ENCODE measurements at places on chromosomes 3 and 15.

DNA sequence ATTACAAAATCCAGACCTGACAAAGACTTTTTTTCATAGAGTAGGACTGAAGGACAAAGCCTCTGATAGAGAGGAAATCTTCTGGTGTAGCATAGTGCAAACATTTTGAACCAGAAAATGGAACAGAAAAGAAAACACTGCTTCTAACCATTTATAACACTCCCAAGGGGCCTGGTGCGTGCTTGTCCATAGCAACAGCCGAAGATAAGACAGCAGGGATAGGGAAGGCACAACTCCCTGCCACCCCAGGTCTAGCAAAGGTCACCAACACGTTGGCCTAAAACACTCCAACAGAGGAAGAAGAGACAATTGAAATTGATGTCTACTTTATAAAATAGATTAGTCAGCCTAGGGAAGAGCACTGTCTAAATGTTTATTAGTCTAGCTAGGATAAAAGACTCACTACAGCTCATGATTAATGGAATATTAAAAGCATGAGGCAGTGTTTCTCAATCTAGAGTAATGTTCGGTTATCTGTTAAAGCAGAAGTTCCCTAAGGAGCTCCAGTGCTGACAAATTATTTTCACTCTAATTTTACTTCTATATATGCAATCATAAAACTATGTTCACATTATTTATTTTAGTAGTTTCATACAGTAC is 145.2 kb downstream of the P3H2 start:
- DNase-seq: no peak

- DNase-seq: peak; percentile 23
Observed at GRCh38 chr3:9552252-9552999, 1.2 kb downstream of the LHFPL4 start.

- DNase-seq: no peak
Observed at GRCh38 chr3:120052677-120053076, 41.6 kb downstream of the GSK3B start.

DNA sequence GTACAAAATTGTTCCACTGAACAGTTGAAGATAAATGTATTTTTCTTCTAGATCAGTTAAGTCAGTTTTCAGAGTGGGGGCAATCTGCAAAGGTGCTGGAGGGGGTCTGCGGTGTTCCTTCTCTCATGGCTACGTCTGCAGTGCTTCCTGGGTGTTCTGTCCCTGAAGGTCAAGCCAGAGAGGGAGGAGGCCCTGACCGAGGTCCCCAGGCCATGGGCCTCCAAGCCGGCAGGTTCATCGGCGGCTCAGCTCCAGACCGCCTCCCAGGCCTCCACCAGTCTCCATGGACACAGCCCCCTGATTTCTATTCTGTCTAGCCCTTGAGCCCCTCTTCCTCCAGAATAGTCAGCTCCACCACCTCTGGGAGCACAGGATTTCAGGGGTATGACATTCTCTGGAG is 28.5 kb upstream of the TSEN2 start:
- DNase-seq: no peak

DNA sequence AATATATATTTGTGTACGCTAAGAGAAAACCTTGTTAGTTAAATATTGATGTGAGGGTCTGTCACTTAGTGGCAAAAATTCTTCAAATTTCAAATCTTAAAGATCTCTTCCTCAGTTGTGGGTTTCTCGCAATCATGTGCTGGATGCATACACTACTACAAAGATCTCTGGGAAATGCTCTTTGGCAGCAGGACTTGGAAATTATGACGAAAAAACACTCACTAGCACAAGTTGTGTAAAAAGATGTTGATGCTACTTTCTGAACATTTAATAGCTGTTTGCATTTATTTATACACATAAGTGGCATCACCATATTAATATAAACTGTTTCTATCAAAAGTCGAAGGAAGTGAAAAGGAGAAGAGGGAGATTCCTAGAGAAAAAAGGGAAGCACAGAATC is 10.8 kb upstream of the NANOGP8 start:
- no peak for DNase-seq

- no peak for DNase-seq
Observed at GRCh38 chr15:69377216-69377970, 36.8 kb upstream of the KIF23 start.

- no peak for DNase-seq
Observed at GRCh38 chr3:25863416-25863959, 73.6 kb downstream of the OXSM start.

DNA sequence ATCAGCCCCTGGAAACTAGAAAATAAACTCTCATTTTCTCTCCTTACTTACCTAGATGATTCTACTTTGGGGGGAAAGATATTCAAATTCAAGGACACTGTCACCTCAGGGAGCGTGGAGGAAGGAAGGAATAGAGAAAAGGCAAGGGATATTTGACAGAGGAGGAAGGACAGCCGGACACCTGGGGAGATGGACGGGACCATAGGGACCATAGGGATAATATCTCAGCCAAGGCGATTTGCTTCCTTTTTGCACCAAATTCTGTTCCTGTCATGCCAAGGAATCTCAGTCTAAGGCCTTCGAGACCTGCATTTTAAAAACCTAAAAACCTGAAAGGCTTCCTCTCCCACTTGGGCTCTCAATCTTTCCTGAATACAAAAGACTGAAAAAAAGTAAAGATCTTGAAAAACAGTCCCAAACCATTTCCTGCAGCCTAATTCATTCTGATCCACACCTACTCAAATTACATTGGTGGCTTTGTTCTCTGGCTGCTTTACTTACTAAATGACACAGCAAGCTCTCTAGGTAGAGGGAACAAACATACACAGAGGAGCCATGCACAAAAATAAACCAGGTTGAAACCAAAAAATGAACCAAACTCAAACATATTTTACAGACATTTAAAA is 73.9 kb upstream of the SLC24A5 start:
- no peak for DNase-seq

DNA sequence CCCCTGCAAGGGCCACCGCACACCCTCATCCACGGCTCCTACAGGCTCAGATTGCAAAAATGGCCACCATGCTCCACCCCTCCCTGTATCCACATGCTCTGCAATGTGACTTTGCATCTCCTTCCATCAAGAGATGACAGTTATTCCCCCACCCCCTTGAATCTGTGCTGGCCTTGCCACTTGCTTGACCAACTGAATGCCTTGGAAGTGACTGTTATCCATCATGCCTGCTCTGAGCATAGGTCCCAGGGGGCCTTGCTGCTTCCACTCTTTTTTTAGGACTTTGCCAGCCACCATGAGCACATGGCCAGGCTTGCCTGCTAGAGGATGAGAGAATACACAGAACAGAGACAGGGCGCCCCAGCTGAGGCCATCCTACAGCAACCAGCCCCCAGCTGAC is 13.6 kb downstream of the HAPLN3 start:
- no peak for DNase-seq

DNA sequence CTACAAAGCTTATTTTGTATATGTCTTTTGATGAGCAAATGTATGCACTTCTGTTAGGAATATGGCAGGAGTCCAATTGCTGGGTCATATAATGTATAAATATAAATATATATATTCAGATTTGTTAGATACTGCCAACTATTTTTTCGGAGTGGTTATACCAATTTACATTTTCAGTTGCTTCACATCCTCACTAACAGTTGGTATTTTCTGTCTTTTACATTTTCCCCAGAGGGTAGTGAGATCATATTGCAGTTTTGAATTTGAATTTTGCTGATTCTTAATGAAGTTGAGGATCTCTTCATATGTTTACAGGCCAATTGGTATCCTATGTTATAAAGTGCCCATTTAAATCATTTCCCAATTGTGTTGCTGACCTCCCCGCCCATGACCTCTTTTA is 139.0 kb upstream of the KCNMB2 start:
- no peak for DNase-seq

DNA sequence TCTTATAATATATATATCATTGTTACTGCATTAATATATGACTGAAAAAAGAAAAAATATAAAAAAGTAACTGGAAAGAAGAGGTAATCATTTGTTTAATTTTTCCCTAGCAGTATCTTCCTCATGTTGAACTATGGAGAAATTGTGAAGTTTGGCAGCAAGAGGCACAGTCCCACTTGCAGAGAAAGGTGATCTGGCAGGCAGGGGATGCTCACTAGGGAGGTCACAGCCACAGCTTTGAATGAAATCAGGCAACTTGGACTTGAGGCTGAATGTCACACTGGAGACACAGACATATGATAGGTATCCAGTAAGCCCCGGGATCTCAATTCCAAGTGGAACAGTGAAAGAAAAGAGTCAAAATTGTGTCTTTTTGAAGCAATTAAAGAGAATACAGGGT is 149.9 kb upstream of the RORA start:
- DNase-seq: no peak

- DNase-seq: no peak
Observed at GRCh38 chr3:141845407-141846049, 30.9 kb upstream of the ATP1B3 start.

Data from LNCaP clone FGC (cell line).